Fibroblast of the conjunctiva (primary cell): ENCODE measurements at places on chromosomes 5 and 9.

DNA sequence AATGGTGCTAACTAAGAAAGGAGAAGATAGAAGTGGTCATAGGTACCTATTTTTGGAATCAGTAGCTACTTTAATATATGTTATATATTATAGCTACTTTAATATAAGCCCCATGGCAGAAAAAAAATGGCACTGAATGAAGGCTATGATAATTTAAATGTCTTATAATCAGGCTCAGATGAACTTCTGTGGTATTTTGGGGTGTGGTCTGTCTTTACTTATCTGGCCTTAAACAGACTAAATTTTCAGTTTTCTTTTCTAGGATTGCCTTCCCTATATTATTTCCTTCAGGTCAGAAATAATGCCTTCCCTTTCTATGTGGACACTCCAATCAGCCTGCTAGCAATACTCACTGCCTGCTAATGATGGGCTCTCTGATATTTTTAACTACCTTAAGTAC, 292.3 kb downstream of the SLF1 start:
- DNase-seq: no peak

DNA sequence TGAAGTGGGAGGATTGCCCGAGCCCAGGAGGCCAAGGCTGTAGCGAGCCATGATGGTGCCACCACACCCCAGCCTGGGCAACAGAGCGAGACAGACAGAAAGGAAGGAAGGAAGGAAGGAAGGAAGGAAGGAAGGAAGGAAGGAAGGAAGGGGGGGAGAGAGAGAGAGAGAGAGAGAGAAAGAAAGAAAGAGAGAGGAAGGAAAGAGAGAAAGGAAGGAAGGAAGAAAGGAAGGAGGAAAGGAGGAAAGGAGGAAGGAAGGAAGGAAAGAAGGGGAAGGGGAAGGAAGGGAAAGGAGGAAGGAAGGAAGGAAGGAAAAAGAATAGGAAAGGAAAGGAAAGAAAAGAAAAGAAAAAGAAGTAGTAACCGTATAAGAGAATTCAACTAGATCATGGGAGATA, 20.8 kb upstream of the LHFPL2 start:
- DNase-seq: no peak

DNA sequence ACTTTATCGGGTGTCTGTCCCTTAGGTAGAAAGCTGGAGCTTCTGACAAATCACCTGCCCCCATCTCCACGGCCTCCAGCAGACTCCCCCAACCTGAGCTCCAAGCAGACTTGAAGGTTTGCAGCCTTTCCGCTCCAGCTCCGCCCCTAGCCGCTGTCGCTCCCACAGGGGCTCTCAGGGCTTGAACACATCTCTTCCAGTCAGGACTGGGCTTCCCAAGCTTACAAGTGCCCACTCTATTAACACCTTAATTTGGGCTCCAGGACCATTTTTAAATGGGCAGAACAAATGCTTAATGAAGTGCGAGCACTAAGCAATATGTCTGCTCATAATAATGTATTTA, 17.2 kb upstream of the SLC25A51 start:
- no peak for DNase-seq

DNA sequence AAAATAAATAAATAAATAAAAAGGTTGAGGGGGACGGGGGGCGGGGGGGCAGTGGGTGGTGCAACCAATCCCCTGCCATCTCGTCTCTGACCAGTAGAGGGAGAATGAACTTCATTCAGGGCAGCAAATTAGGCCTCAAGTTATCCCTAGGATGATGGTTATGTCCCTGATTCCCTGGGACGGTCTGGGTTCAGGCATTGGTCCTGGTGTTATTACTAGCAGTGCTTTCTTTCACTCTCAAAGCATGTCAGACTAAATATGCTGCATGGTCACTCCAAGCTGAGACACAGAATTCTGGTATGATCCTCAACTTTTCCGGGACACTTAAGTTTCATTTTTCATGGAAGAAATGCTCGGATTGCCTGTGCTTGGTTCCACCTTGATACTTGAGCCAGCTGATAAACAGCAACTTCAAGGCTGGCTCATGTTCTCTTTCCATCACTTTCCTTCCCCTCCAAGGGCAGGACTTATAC, 59.4 kb downstream of the DAP start:
- DNase-seq: no peak

GRCh38 chr5:6745706-6746222, 32.5 kb downstream of the TENT4A start:
- DNase-seq: peak; percentile 63

GRCh38 chr5:77086689-77087483, at the start of gene ZBED3:
Gene ZBED3 (minus strand): TSS chr5:77087285. CDS start chr5:77077878, 9,407 bp downstream.
- DNase-seq: peak; percentile 84

DNA sequence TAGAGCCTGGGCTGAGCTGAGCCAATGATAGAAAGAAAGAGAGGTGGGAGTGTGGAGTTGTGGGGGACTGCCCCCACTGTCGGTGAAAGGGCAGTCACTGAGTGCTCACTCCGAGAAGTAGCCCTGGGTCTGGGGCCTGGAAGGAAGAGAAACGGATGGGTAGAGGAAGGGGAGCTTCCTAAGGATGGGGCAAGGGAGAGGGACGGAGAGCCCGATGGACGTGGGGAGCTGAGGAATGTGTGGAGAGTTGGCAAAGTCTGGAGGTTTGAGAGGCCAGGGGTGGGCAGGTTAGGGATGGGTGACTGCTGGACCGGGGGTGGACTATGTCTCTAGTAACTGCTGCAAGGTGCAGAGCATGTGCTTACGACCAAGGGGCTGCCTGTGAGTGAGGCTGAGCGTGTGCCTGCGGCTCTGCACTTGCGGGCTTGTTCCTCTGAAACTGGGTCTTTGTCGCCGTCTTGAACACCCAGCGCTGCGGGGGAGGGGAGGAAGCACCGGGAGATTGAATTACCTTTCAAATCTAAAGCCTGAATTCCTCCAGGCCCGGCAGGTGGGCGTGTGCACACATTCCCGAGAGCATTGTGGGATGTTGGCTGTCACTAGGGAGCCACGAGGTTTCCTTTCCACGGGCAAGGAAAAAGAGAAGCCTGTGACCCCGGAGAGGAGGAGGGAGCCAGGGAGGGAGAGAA, 76.4 kb upstream of the ARAP3 start:
- no peak for DNase-seq

- DNase-seq: no peak
Measured at GRCh38 chr9:131589993-131590392, 44.7 kb downstream of the PRRT1B start.

DNA sequence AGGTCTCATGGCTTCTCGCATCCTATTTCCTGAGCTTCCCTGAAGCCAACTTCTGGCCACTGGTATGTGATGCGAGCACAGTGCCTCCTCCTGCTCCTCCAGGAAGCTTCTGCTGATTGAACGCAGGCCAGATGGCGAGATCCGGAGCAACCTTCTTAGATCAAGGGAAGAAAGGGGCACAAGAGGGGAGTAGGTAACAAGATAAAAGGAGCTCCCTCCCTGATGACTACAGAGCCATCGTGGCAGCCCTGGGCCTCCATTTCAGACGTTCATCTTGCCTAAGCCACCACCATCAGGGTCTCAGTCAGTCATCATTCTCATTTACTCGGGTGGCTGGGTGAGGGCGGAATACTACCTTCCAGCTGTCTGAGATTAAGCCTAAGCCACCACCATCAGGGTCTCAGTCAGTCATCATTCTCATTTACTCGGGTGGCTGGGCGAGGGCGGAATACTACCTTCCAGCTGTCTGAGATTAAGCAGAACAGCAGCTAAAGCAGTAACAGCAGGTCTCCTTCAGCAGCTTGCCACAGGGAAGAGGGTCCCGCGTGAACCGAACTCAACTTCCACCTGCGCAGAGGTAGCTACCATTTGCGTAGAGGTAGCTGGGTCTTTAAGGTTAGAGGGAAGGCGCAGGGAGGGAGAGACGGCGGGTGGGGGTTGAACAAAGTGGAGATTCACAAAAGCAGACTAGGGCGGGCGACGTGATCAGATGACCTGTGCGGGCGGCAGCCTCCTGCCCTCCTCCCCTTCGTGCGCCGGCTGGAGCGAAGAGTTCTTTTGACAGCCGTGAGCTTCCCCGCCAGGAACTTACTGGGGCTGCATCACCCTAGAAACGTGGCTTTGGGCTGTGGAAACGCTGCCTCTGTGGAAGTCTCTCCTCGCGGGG, 27.9 kb upstream of the MGAT1 start:
- no peak for DNase-seq

DNA sequence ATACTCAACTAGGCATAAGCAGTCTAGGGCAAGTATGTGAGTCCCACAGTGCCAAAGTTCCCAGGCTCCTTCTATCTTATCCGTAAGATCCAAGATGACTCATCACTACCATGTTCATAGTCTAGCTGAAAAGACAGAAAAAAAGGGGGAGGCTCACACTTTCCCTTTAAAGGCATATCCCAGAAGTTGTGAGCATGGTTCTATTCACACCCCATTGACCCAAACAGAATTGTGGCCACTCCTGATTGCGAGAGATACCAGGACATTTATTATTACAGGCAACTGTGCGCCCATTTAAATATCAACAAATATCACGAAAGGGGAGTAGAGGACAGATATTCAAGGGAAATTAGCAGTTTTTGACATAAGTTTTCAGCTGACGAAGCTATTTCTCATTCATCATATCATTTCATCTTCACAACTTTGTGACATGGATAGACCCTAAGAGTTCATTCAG, 8.1 kb upstream of the PFDN1 start:
- DNase-seq: peak; percentile 29

DNA sequence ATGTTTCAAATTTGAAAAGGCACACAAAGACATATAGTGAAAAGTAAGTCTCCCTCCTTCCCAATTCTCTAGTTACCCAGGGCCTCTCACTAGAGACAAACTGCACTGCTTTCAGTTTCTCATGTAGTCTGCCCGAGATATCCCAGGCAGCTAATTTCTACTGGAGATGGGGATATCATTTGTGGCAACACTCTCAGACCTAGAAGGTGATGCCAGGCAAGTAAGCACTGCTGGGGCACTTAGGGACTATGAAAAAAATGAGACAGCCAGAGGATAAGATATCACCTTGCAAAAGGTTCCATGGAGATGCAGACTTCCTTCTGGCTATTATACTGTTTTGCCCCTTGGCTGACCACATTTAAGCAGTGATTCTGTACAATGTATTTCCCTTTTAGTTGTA, 12.6 kb downstream of the SIL1 start:
- DNase-seq: no peak

- DNase-seq: no peak
Measured at GRCh38 chr5:41194339-41194738, 19.0 kb downstream of the C6 start.

DNA sequence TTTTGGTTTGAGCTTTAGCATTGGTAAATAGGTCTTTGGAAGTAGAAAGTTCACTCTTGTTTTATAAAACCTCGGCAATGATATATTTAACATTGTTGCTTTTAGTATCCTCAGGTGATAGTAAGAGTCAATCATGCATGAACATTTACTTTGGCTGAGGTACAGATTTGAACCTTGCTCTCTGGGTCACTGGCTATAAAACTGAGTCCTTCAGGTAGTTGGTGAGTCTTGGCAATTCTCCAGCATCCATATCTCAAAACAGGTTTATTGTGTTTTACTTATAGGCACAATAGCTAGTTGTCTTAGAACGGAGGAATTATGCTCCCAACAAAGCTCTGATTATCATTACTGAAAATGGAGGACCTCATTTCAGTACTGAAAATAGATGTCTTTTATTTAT, 75.1 kb downstream of the MAT2B start:
- DNase-seq: no peak

- peak; percentile 44 for DNase-seq
Measured at GRCh38 chr5:115098041-115098702, 71.5 kb downstream of the TRIM36 start.

GRCh38 chr9:127931092-127931881, 710 bp upstream of the PIP5KL1 start:
- no peak for DNase-seq

DNA sequence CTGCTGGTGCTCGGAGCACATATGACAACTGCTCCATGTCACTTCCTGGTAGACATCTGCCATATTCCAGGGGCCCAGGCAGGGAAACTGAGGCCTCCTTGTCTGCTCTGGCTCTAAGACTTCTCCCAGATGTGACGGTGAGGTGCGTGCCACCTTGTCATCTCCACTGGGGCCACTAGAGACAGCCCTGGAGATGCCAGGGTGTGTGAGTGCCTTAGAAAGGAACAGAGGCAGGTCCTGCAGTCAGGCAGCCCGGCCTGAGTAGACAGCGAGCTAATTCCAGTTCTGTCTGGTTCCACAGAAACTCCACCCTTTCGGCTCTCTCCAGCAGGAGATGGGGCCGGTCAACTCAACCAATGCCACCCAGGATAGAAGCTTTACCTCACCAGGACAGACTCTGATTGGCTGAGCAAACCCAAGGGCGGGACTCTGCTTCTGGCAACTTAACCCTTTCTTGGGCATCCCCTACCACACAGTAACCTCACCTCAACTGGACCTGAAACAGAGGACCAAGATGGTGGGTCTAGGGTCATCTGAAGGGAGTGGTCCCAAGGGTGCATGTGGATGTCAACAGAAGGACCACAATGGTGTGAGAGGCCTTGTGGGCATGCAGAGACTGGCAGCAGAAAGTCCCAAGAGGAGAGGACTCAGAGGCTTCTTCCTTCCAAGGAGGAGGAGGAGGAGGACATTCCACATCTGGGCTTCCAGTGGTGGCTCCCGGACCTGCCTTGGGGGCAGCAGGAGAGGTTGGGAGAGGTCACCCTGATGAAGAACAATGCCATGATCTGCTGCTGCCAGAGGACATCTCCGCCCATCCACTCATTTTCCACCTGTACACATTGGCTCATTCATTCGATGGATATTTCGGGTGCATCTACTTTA, 77.7 kb downstream of the RGS3 start:
- DNase-seq: peak; percentile 37
